CD4-positive, alpha-beta T cell treated with Interleukin-10 for 1 hour (primary cell): ENCODE measurements at places on chromosomes 5 and 9.
A peak's percentile ranks its signal among the peaks of the same experiment; 100 is the strongest.

GRCh38 chr5:115888027-115888426 is 46.3 kb downstream of the AP3S1 start:
- DNase-seq, result no peak

DNA sequence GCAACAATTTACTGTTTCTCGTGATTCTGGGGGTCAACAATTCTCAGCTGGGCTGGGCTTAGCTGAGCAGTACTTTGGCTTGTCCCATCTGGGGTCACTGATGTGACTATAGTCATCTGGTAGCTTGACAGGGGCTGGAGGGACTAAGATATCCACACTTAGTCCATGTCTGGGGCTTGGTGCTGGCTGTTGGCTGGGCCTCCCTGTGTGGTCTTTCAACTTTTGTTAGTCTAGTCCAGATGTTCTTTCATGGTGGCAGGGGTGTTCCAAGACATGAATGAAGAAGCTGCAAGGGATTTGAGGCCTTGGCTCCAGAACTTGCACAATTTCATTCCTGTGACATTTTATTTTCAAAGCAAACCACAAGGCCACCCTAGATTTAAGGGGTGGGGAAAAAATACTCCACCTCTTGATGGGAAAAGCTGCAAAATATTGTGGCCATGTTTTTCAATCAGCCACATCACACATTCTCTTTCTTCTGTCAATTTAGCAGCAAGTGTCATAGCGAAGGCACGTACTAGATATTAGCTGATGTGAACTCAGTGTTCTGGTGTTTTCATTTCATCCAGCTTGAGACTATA is 59.2 kb downstream of the TSSK1B start:
- DNase-seq, result no peak

GRCh38 chr5:96110300-96110699 is 148.6 kb upstream of the ELL2 start:
- no peak for DNase-seq

GRCh38 chr5:143215690-143216089 is 187.8 kb downstream of the NR3C1 start:
- DNase-seq, result no peak

DNA sequence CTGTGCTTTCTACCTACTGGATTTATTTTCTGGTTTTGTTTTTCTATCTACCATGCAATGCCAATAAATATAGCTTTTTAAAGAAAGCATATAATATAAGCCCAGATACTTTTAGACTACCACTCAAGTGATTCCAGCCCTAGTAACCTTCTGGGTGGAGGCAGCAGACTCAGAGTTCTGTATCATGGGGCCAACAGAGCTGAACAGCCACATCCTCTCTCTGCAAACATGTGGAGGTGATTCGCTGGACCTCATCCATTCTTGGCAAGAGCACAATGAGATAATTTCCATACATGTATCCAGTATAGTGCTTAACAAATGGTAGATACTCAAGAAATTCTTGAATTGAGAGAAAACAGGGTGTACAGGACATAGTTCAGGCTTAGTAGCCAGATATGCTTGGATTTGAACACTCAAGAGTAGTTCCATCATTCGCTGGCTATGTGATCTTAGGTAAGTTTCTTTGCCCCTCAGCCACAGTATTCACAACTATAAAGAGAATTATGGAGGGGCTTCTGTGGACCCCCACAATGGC is 124.5 kb downstream of the ASTN2 start:
- DNase-seq, result no peak

- no peak for DNase-seq
Measured at GRCh38 chr5:174688441-174689354, 35.7 kb upstream of the MSX2 start.

DNA sequence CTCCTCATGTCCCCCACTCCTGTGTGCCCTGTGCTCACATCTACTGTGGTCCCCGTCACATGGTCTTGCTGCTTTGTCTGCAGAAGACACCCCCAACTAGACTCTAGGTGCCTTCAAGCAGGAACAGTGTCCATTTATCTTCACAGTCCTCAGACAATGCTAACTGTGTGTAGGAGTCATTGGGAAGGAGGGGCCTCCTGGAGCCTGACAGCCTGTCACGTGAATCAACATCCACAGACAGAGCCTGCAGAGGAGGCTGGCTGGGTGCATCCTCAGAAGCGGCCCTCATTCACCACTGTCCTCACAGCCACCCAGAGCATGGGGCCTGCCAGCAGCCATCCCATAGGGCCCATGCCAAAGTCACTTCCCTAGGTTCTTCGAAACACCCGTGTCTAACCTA is 98.7 kb downstream of the MED10 start:
- no peak for DNase-seq

DNA sequence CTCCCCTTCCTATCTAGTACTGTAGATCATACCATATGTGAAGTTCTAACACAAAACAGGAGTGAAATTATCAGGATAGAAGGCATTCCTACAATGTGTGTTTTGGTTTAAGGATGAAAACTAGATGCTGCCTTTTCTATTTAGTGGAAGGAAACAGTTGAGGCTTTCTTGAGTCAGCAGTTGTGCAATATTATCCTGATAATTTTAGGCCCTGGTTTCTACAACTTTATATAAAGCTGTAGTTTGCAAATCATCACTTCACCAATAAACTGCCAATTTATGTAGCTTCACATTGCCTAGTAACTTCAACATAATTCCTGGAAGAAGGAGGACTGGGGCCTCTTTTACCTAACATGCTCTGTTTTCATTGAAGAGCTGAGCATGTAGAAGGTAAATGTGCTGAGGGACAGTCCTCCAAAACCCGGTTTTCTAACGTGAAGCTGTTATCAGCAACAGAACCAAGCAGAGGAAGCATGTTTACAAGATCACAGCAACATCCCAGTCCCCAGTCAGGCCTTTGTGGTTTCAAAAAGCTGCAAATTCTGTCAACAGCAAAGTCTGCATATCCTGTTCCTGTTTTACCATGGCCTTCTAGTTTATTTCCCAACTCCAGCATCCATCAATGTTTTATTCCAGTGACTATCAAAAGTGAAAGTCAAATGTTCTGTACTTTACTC is 513.4 kb upstream of the MEF2C start:
- DNase-seq, result peak; percentile 7

GRCh38 chr5:133831491-133832224 is 136.8 kb downstream of the C5orf15 start:
- no peak for DNase-seq

- no peak for DNase-seq
Measured at GRCh38 chr5:147175516-147176097, 59.2 kb upstream of the STK32A start.

GRCh38 chr9:131407717-131408195 is 13.9 kb downstream of the PRRC2B start:
- DNase-seq, result peak; percentile 64

DNA sequence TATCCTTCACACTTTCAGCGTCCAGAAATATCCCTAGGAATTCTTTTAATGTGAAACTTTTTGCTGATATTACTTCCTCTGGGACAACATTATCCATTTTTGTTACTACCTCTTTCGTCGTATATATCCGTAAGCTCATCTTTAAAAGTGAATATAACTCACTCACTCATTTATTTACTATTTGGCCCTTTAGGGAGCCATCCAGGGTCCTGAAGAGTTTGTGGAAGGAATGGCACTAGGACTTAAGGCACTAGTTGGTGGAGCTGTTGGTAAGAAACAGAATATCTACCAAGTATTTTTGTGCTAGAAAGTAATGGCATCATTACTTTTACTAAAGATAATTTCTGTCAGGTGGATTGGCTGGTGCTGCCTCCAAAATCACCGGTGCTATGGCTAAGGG is 192.7 kb downstream of the VPS13A start:
- DNase-seq, result no peak

- DNase-seq, result no peak
Measured at GRCh38 chr5:78738104-78738503, 89.5 kb upstream of the LHFPL2 start.

GRCh38 chr5:66807743-66808142 is 211.6 kb downstream of the MAST4 start:
- DNase-seq, result no peak

- no peak for DNase-seq
Measured at GRCh38 chr9:18017136-18017535, 438.3 kb downstream of the SH3GL2 start.

DNA sequence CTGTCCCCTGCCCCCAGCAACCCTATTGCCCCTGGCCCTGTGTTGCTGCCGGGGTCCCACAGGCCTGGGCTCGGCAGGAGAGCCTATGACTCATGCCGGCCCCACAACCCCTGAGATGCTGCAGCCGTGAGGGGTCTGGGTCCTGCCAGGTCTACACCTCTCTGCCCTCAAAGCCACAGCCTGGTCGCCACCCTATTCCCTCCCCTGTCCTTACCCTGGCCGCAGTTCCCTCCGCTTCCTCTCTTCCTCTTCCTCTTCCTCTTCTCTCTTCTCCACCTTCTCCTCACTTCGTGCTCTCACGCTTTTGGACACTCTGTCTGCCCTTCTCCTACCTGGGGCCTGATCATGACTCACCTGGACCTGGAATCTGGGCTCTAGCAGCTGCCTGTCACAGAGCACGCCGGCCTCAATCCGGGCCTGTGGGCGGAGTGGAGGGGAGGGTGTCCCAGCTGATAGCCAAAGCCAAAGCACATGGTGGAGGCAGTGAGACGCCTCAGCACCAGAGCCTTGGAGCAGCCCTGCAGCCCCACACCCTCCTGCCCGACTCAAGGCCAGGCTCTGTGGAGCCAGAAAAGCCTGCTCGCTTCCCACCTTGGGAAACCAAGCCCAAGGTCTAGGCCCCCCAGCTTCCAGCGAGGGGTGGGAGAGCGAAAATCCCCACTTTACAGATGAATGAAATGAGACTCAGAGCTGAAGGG is 26.8 kb upstream of the CSF1R start:
- DNase-seq, result no peak

- DNase-seq, result no peak
Measured at GRCh38 chr5:177959315-177959714, 36.7 kb downstream of the PROP1 start.

GRCh38 chr9:129722913-129723312 is 29.9 kb downstream of the PTGES start:
- DNase-seq, result no peak

- DNase-seq, result no peak
Measured at GRCh38 chr9:127334725-127335124, 62.2 kb upstream of the SLC2A8 start.

DNA sequence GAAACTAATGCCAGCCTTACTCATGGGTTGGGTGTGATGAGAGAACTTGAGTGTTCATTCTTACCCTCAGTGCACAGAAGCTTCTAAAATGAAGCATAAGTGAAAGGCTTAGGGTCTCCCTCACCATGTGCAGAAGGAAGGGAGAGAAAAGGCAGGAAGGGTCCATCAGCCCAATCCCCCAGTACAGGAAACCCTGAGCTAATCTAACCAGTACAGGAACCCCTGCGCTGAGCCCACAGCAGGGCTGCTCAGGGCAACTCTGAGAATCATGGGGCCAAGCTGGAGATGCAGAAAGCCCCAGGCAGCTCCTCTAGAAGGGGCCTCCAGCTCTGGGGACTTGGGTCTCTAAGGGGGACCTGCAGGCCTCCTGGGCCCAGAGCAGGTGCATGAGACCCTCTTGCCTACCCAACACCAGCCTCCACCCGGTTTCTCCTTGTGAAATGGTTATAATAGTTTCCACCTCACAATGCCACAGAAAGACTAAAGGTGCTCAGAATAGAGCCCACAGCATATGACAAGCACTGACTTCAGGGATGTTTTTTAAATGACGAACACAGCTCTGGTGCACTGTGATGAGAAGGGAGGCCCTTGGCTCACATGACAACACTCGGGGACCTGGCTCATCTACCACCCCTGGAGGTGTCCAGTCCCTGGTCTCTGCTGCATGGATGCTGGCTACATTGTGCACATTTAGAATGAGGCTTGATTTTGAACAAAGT is 190.1 kb downstream of the ACTL7B start:
- DNase-seq, result no peak

- peak; percentile 12 for DNase-seq
Measured at GRCh38 chr9:124291801-124292396, 34.1 kb downstream of the NEK6 start.

DNA sequence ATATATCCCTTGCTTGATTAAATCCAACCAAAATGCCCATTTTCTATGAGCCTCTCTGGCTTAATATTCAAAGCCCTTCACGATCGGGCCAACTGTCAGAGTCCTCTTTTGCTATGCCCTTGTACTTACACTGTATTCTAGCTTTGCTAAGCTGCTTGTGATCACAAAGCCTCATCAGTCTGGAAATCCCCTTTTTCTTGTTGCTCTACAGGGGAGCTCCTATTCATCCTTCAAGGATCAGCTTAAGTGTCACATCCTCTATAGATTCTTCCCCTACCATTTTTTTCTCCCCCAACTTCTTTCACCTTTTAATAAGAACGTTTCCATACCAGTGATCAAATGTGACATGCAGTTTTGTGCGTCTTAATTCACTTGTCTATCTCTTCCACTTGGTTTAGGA is 450.4 kb upstream of the CHD1 start:
- no peak for DNase-seq

DNA sequence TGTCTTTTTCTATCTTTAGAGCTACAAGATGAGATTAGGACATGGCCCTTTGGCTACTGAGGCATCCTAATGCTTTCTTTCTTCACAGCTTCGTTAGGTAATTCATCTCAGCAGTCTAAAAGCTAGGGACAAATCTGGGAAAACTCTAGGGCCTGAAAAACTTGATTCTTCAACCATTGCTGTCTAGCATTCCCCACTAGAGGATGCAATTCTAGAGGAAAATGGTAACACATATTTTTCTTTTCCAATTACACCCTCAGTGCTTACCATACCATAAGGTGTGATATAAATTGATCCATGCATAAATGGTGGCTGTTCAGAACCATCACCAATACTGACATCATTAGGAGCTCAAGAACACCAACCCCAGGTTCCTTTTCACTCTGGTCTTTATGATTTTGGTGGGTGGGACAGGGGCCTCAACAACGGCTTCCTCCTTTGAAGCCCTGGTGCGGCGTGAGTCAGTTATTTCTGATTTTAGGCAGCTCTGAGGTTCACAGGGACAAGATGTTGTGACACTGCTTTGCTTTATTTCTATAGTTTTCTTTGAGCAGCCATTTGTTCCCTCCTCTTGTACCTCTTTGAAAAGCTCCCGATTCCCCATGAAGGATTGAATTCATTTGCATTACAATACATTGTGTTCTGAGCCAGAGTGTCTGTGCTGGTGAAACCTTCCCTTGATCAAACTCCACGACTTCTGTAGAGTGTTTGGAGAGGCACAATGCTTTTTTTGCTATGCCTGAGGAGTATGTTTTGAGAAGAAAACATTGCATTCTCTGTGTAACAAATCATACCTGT is 526.0 kb upstream of the TRPC7 start:
- DNase-seq, result no peak

DNA sequence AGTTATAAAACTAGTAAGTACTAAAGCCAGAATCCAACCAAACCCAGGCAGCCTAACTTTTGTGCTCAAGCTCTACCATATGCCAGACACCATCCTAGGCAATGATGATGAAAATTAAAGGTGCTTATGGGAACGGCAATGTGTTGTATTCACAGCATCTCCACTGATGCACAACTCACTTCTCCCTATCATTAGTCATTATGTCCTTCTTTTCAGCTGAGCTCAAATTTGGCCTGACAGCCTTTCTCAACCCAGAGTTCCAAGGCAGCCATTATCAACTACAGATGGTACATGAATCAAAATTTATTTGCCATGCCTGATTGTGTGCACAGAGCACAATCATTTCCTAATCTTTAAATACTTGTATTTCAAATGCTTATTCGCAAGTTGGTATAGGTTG is 121.6 kb upstream of the TNPO1 start:
- DNase-seq, result no peak

GRCh38 chr5:96079962-96080361 is 118.3 kb upstream of the ELL2 start:
- no peak for DNase-seq

- DNase-seq, result no peak
Measured at GRCh38 chr5:102309586-102309985, 13.5 kb upstream of the SLCO4C1 start.
